WERI-Rb-1 (cell line): ENCODE measurements at places on chromosomes 12 and 14.
A peak's percentile ranks its signal among the peaks of the same experiment; 100 is the strongest.

DNA sequence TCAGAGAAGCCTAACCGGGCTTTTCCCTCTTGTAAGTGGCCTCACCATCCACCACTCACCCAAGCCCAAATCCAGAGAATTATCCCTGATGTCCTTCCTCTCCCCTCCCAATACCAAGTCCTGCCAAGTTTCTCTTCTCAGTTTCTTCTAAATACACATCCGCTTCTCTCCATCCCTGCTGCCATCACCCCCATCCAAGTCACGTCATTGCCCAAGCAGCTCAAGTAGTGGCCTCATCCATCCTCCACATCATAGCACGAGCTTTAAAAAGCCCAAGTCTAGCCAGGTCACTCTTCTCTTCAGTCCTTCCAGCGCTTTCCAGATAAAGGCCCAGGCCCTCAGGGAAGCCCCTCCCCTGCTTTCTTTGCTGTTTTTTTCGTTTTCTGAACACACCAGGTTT, 25.4 kb downstream of the IL31 start:
- no peak for DNase-seq

GRCh38 chr14:73058922-73059673, 764 bp downstream of the RBM25 start:
- peak; percentile 46 for DNase-seq

DNA sequence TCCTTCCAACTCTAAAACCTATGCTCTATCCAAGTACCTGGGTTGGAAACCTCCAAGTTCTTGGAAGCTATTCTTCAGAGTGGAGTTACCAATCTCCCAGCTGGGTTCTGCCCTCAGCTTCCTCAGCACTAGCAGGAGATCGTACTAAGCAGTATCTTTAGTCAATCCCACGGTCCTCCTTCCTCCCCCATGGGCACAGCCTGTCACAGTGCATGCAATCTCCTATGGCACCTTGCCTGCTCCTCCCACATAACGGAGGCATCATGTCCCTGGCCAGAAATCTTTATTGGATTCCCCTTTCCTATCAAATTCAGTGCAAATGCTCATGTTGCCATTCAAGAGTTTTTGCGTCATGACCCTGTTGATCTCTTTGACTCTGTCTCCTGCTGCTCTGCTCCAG, 5.4 kb upstream of the LPAR5 start:
- DNase-seq: no peak

DNA sequence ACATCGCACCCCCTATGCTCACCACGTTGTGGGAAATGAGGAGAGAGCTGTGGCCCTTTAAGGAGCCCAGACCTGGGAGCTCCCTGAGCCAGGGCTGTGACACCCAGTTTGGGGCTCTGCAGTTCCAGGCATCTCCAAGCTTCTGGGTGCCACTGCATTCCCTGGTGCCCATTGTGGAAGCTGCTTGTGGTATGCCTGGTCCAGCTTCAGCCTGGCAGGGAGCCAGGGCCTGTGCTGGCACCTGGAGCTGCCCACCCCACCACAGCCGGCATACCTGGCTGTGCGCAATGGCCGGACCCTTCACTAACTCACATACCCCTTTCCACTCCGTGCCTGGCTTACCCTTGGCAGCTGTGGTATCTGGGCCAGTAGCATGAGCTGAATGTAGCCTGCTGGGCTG, 107.9 kb upstream of the OR4E1 start:
- no peak for DNase-seq

DNA sequence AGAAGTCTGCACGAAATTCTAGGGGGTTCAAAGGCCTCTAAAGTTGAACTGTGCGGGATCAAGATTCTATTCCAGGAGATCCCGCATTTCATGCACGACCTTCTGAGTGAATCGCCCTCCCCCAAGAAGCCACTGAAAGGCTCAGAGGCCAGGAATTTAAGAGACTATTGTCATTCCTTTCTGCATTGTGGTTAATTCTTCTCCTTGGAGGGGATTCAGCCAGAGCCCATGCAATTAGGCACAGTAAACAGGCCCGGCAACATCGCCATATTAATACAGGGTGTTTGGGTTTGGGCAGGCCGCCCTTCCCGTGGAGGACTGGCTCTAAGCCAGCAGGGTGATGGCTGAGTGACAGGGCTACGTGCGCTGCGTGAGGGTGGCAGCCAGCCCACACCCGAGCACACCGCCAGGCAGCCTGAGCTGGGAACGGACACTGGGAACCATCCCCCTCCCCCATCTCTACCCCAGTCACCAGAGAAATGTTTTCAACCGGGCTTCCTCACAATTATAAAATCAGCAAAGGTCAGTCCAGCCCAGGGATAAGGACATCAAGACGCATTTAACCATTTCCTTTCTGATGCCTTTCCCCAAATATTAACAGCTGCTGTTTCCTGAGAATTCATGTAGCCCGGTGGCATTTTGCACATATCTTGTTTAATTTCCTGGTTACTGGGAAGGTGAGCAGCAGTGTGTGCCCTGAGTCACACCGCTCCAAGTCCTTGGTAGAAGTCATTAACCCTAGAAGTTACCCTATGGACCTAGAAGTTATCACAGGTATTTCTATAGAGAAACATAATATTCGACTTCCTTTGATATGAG, 12.5 kb downstream of the EGLN3 start:
- no peak for DNase-seq

- no peak for DNase-seq
Measured at GRCh38 chr12:12010277-12011039, 60.3 kb upstream of the BCL2L14 start.

- peak; percentile 14 for DNase-seq
Measured at GRCh38 chr14:86055512-86056075, 525.6 kb downstream of the FLRT2 start.

GRCh38 chr14:29240066-29240465, 473.5 kb downstream of the FOXG1 start:
- DNase-seq: no peak
